Occipital lobe (tissue), 3 donors: ENCODE measurements at places on chromosomes 11 and 22.

DNA sequence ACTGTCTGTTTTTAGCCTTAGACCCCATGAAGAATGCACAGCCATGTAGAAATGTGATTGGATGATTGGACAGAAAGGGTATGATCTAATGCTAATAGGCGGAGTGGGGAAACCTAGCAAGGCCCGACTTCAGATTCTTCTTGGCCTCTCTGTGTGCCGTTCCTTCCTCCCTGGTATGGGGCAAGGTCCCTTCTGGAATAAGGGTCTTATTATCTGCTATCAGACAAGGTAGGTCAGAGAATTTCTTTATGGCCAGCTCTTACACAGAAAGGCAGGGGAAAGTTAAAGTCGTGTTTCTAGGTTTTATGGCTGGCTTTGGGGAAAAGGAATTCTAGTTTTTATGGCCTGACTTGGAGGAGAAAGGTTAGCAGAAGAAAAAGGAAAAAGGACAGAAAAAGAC lies 30.6 kb downstream of the DBX1 start:
- DNase-seq = no peak

GRCh38 chr11:26286472-26287066 lies 45.4 kb upstream of the ANO3 start:
- DNase-seq = no peak

- DNase-seq = no peak
These were observed 43.3 kb downstream of the USP35 start for GRCh38 chr11:78231962-78232501.

- DNase-seq = no peak
These were observed 38.5 kb upstream of the PPARA start for GRCh38 chr22:46111645-46112306.

DNA sequence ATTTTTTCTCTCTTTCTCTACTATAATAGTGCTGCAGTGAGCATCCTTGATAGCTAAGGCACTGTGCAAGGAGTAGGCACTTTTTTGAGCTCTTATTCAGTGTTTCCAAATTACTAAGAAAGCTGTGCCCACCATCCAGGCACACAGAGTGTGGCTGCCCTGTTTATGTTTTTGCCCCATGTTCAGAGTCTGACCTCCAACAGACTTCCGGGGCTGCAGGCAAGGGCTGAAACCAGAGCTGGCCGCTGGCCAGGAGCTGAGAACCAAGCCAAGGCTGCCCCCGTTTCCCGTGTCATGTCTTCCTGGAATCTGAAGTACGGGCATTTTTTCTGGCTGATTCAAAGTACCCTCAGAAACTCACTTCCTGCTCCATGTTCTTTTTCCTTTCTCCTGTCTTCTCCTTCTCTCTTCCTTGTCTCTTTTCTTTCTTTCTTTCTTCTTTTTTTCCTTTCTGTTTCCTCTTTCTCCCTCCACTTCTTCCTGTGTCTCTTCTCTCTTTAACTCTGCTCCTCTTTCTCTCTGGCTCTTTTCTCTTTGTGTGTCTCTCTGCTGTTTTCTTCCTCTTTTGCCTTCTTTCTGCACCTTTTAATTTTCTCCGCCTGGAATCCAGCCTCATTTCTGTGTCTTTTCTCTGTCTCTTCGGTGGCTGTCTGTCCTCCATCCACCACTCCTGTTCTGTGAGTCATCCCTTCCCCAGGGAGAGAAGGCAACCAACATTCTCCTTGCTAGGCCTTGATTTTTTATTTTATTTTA lies 17.0 kb upstream of the KCTD14 start:
- DNase-seq = peak; percentile 8

GRCh38 chr11:9061807-9062206 lies 29.6 kb downstream of the SCUBE2 start:
- no peak for DNase-seq

- DNase-seq = no peak
These were observed 8.9 kb downstream of the TUB start for GRCh38 chr11:8089791-8090510.

DNA sequence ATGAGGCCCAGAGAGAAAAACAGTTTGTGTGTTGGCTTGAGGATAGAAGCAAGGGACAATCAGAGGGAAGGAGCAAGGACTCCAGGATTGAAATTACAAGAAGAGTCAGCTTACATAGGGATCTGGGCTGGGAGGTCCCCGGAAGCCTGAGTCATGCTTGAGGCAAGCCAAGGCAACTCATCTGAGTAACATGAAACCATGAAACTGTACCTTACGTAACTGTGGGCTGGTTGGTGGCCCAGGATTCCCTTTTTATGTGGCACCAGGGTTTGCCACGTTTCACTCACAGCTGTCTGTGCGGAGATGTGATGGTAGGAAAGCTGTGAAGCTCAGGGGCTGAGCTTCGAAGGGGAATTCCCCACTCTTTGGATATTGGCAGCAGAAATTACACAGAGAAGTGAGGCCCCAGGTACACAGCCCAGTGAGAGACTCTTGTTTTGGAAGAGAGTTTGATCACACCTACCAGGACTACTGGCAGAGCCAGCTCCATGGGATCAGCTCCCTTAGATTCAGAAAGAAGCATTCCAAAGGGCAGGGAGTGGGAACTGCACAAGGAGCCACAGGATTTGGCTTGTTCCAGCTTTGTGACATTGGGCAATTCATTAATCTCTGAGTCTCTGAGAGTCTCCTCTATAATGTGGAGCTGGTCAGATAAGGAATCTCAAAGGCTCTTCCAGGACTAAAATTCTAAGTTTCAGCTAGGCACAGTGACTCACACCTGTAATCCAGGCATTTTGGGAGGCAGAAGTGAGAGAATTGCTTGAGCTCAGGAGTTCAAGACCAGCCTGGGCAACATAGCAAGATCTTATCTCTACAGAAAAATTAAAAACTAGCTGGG lies 7.8 kb downstream of the SLC5A1 start:
- DNase-seq = peak; percentile 9

GRCh38 chr11:33692013-33692504 lies 8.6 kb downstream of the C11orf91 start:
- DNase-seq = peak; percentile 75

DNA sequence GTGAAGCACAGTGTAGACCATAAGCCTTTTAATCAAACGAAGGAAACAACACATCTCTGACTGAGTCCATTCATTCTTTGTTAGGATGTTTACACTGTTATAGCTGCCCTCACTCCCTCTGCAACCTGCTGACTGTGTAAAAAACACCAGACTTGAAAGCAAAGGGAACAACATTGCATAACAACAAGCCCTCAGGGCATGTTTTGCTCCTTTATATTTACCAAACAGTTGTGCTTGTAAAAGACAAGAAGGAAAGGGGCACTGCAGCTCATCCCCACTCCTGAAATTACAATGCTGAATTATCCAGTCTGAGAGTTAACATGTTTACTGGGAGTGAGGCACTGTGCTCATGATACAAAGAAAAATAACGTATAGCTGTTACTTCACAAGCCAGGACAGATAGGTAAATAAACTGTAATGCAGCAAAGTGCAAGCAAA lies 46.4 kb downstream of the RAB30 start:
- DNase-seq = no peak

DNA sequence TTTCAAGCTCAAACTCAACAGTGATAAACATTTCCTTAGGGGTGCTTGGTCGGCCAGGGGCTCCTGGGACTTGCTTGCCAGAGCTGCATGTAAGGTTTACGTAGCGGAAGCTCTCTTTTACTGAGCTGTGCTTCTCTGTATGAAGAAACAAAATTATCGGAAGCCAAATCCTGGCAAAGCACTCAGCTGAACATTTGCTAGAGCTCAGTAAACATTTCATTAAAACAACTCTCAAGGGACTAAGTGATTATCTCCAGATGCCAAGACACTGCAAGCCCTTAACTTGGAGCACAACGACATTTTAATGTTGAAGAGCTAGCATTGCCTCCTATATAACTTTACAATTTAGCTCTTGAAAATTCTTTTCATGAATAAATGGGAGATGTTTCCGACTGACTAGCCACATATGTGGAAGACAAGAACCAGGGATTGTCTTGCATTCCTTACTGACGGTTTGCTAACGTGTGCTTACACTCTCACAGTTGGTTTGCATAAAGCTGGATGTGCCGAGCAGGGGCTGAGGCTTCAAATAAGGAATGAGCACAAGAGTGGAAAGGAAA lies 43.4 kb downstream of the SCUBE2 start:
- no peak for DNase-seq

DNA sequence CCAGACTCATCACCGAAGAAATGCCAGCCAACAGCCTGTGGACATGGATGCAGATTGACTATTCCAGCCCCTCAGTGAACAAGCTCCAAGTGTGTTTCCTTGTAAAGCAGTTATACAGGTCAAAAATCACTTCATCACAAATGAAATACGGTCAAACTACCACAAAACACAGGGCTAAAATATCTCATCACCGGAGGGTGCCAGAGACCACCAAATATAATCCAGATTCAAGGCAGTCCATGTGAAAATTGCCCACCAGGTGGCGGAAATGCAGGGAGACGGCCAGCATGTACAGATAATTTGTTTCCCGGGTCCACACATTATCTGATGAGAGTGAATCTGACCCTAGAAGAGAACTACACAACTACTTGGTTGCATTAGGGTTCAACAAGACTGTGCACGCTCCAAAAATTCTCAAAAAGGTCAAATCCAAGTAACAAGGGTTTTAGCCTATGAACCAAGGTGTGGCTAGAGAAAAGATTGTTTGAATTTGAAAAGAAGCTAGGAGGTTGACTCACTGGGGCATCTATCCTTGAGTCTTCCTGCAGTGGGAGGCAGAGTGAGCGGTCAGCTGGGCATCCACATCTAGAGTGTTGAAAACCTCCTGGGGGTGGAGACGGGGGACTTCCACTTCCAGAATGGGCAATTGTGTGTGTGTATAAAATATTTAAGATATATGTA lies 71.7 kb downstream of the IGLL5 start:
- peak; percentile 73 for DNase-seq

DNA sequence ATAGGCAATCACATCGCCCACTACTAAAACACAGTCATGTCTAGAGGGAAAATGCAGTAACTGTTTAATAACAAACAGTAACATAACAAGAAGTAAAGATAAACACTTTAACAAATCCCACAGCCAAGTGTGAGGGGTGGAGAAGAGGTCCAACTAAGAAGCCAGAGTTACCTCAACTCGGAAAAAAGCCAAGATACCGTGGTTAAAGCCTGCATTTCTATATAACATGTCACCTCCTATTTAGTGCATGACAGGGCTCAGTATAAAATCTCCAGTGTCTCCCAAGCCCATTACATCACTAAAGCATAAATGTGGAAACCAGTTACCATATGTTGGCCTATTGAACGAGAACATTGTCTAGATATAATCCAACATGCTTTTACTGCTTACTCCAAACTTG lies 281.7 kb downstream of the LRRC4C start:
- DNase-seq = no peak

- no peak for DNase-seq
These were observed 85.5 kb downstream of the NELL1 start for GRCh38 chr11:20754933-20755332.

- DNase-seq = no peak
These were observed 53.2 kb downstream of the PIK3C2A start for GRCh38 chr11:17154409-17155159.

DNA sequence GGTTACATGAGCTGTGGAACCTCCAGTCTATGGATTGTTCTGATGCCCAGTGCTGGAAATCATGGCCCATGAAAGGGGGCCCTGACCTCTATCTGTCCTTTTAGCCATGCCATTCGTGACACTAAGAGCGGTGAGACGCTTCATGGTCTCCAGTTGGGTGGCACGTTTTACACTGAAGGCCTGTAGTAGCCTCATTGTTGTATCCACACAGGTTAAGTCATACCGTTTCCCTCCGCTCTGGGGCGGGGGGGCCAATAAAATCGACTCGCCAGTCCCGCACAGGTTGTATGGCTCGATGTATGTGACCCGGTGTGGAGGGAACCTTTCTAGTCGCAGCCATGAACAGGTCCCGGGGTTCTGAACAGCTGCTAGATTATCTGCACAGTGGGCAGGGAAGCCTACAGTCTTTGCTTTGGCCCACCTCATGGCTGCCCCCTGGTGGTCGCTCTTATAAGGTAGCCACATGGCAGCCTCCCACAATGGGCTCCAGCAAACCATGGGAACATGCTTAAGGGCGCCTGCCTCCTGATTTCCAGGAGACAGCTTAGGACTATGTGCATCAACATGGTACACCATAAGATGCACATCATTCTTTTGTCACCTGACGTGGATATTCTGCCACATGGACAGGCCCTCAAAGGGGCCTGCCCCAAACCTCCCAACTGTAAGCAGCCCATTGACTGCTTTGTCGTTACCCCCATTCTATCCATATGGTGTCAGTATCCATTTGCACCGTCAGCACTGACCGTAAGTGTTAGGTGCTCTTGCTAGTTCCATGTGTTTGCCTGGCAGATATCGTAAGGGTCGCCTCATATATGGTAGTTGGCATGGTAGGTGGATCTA lies 19.7 kb upstream of the APOL3 start:
- peak; percentile 19 for DNase-seq
